ENCODE measurements at places on chromosomes 7 and 10.

DNA sequence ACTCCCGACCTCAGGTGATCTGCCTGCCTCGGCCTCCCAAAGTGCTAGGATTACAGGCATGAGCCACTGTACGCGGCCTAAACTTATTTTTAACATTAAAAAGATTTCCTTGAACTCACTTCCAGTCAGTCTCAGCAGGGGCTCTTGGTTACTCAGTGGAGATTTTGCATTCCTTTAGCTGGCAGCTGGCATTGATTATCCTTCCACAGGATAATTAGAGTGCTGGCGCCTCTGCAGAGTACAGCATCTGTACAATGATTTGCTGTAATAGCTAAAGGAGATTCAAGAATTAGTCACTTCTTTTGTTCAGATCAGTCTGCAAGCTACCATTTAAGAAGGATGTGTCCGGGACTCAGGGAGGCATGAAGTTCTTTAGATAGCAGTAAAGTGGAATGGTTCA lies 125.0 kb upstream of the NPY start:
- no peak for DNase-seq

- DNase-seq = no peak
These were observed 19.9 kb upstream of the FMC1 start for GRCh38 chr7:139321071-139321745.

DNA sequence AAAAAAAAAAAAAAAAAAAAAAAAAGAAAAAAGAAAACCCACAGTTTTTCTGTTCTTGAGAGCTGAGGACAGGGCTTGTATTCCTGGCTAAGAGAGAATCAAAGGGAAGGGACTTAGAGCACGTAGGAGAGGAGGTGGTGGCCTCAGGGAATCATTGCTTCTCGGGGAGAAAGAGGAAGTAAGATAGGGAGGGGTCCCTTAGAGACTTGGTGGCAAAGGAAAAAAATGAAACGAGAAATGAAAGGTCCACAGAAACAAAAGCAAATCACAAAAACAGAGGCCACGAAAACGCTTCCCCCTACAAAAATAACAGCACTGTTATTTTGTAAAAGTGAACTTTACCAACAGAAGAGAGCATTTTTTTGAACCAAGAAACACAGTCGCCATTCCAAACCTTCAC lies 323.1 kb upstream of the GALNT17 start:
- no peak for DNase-seq

- DNase-seq = no peak
These were observed 12.2 kb downstream of the HOXA1 start for GRCh38 chr7:27083646-27084045.

GRCh38 chr10:61487506-61487905 lies 34.3 kb upstream of the TMEM26 start:
- DNase-seq = no peak

DNA sequence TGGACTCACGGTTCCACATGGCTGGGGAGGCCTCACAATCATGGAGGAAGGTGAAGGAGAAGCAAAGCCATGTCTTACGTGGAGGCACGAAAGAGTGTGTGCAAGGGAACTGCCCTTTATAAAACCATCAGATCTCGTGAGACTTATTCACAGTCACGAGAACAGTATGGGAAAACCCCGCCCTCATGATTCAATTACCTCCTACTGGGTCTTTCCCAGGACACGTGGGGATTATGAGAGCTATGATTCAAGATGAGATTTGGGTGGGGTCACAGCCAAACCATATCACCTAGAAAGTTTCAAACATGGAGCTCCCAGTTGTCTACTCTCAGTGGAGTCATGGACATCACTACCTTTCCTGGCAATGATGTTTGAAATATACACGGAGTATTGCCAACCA lies 49.6 kb downstream of the CYCS start:
- DNase-seq = no peak

GRCh38 chr10:119357412-119358151 lies 150.2 kb downstream of the GRK5 start:
- DNase-seq = no peak

DNA sequence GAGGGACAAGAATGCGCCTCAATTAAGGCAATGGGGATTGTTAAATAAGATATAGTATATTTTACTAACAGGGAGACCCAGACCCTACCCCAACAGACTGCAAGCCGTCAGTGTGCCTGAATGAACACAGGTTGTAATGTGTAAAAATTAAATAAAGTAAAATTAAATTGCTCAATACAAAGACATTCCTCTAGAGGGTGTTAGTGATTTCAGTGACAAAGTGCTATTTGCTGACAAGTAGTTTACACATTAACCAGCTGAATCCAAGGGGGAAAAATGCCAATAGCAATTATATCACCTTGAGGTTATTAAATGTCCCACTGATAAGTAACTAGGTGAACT lies 110.5 kb downstream of the EBF3 start:
- no peak for DNase-seq

- no peak for DNase-seq
These were observed 39.4 kb downstream of the COL28A1 start for GRCh38 chr7:7496311-7496710.

DNA sequence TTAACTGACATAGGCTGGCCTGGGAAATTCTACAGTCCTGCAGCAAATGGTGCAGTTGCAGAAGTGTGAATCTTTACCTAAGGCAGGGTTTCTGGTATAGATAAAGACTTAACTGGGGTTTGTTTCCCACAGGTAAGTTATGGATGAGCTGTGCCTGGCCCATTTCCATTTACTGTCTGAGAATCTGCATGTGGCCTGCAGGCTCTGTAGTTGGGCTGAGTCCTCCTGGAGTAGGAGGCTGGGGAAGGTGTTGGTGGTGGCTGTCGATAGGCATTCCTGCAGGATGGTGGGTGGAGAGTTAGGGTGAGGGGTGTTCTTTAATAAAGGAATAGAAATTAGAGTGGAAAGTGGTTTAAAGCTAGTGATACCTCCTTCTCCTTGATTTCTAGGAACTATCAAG lies 193.5 kb downstream of the AUTS2 start:
- DNase-seq = no peak

GRCh38 chr7:147079083-147079482 lies 962.5 kb downstream of the CNTNAP2 start:
- no peak for DNase-seq

Data from SJSA1 (cell line).